Upper lobe of right lung (tissue), 1 donor: ENCODE measurements at places on chromosomes 6 and 20. TPM values are rescaled to one million over a fixed set of nuclear protein-coding genes. Genes with fewer than 3 reads are reported as not detected.

DNA sequence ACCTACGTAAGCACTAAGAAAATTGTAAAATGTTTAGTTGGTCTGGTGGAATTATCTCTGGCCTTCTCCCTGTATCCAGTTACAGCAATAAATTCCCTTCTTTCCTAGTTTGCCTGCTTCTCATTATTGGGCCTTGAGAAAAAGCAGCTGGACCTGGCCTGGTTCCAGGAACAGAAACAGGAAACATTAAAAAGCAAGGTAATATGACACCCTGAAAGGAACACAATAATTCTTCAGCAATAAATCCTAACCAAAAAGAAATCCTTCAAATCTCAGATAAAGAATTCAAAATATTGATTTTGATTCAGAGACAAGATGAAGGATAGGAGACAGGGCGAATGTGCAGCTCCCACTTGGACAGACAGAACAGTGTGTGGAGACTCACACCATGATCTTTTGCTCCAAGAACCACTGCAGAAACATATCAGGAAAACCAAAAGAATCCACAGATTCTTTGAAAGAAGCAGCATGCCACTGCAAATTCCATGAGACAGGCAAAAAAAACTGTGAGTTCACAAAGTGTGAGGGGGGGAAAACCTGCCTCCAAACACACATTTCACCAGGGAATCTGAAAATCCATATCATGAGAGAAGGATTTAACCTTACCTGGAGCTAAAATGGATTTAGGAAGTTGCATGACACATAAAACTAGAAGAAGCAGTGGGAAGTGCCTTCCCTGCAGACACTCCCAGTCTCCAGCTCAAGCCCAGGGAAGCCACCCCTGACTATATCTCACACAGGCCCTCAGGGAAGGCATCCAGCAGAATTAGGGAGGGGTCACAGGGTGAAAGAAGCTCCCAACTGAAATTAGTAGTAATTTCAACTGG lies 28.9 kb downstream of the TREM1 start:
- no peak overlapping the region for H3K27ac ChIP-seq
- no peaks in the 10 kb centered on the region for H3K4me1 ChIP-seq
- no peaks in the 10 kb centered on the region for H3K36me3 ChIP-seq
- H3K27me3 ChIP-seq: no peaks in the 10 kb centered on the region
- H3K4me3 ChIP-seq: no peak overlapping the region
- no peak for DNase-seq

DNA sequence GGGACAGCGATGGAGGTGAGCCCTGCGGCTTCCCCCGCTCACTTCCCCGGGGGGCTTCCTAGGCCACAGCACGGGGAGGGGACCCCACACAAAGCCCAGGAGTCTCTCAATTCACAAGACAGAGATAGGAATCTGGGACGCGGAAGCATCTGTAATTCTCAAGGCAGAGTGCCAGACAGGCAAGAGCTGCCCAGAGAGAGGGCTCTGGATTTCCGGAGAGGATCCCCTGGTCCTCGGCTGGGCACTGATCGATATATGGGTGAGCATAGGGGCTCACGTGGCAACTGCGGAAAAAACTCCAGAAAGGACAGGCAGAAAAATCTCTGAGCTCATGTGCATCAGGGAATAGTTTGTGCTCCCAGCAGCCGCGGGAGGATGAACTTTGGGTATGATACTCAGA lies 296.2 kb downstream of the NRN1 start:
- H3K36me3 ChIP-seq: no peaks in the 10 kb centered on the region
- H3K27ac ChIP-seq: no peak overlapping the region
- DNase-seq: no peak
- no peaks in the 10 kb centered on the region for H3K27me3 ChIP-seq

The FAM50B gene
- 13.1 TPM for total RNA-seq

The NKAIN4 gene
- total RNA-seq: not detected

The NKAPL gene
- total RNA-seq: 0.87 TPM

GRCh38 chr20:8489094-8489883 lies 357.2 kb downstream of the PLCB1 start:
- no peak overlapping the region for H3K4me3 ChIP-seq
- no peaks in the 10 kb centered on the region for H3K27me3 ChIP-seq
- DNase-seq: no peak
- no peak overlapping the region for H3K27ac ChIP-seq
- no peaks in the 10 kb centered on the region for H3K36me3 ChIP-seq

DNA sequence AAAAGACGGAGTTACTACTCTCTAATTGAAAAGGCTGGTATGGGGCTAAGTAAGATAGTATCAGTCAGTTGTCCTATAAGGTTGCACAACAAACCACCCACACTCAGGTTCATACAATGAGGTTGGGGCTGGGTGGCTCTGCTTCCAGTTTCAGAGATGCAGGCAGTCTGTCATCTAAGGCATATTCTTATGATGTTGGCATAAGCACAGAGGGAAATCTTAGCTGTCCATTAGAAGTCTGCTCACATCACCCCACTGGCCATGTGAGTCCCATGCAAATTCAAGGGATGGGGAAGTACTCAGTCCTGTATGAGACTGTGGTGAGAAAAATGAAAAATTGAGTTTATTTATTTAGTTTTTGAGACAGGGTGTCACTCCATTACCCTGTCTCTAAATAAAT lies 118.6 kb downstream of the LAMP5 start:
- no peak overlapping the region for H3K4me3 ChIP-seq
- no peak for DNase-seq
- no peak overlapping the region for H3K27ac ChIP-seq
- no peaks in the 10 kb centered on the region for H3K27me3 ChIP-seq
